ENCODE measurements at places on chromosomes 16 and 17.

DNA sequence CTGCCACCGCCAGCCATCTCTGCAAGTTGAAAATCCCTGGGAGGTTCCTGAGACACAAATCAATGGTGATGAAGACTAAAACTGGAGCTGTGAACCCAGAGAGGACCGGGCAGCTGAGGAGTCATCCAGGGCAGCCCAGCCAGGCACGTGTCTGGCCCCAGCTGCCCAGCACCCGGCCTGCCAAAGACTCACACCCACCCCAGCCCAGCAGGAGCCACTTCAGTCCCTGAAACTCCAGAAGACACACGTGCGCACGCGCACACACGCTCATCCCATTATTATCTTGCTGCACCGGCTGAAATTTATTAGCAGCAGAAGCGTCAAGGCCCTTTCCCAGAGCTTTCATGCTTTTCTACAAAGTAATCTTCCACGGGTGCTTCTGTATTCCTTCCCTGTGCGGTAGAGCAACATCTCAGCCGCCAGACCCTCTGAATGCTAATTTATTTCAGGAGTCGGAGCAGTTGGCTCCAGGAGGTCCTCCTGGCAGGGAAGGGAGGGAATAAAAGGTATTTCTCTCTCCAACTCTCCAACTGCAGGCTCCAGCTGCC is 59.8 kb upstream of the RBFOX3 start:
- DNase-seq = no peak

DNA sequence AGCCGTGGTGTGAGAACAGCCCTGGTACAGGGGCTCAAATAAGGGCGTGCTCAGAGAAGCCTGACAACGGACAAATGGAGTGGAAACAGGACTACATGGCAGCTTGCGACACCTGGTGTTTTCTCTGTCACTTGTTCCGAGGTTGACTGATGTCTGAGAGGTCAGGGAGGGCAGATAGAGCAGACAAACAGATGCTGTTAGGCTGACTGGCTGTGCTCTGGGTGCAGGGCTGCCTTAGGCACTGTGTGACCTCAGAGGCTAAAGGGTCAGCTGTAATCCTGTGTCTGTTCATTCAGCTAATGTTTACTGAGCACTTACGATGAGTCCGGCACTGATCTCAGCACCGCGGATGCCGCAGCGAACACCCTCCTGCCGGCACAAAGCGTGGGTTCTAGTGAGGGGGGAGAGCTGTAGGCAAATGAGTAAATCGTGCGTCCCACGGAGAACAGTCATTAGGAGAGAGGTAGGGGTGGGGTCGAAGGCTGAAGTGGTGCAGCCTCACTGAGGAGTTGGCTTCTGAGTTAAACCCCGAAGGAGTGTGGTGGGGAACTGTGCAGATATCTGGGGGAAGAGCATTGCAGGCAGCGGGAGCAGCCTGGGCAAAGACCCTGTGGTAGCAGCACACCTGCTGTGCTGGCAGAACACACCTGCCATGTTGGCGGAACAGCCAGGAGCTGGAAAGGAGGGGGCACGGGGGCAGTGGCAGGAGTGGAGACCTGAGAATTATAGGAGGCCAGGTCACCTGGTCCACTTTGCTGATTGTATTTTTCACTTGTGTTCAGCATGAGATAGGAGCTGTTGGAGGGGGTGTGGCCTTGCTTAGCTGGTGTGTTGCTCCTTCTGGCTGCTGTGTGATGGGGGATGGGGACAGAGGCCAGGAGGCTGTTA is 35.0 kb downstream of the GPT2 start:
- DNase-seq = no peak

- DNase-seq = no peak
Observed at GRCh38 chr16:4058386-4058785, 57.9 kb downstream of the ADCY9 start.

- no peak for DNase-seq
Observed at GRCh38 chr17:3935825-3936355, 19.6 kb upstream of the P2RX1 start.

- DNase-seq = peak; percentile 49
Observed at GRCh38 chr16:3998793-3999478, 117.3 kb downstream of the ADCY9 start.

DNA sequence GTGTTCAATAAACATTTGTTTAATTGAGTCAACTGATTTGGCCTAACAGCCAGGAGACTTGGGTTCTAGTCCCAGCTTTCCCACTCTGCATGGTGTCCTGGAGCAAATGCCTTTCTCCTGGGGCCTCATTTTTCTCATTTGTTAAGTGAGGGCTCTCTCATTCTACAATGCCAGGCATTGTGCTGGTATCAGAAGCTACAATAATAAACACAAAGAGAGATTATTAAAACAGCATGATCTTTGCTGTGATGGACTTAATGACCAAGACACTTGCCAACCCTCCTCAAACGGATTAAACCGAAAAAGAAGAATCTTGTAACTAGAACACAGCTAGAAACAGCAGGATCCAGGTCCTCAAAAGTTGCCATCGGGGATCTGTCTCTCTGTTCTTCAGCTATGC is 4.8 kb upstream of the VAMP2 start:
- DNase-seq = no peak

DNA sequence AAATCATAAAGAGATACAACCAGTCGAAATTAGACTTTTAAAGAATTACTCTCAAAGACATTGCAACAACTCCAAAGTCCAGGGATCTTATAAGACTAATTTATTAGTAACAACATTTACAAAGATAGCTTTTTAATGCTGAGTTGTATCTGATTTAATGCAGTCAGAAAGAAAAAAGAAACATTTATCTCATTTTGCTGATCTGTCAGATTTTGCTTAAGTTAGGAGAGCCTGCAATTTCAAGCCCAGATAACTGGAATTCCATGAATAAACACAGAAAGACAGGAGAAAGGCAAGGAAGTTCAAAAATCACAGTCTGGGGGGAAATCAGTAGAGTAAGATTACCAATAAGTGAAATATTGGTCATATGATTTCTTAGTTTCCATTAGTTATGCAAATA is 22.9 kb downstream of the SLFN11 start:
- DNase-seq = no peak

- no peak for DNase-seq
Observed at GRCh38 chr16:19127674-19128131, 13.9 kb downstream of the ITPRIPL2 start.

- DNase-seq = no peak
Observed at GRCh38 chr16:74296104-74296431, 546 bp upstream of the PSMD7 start.

GRCh38 chr16:16183562-16183961 is 39.7 kb downstream of the ABCC6 start:
- no peak for DNase-seq

DNA sequence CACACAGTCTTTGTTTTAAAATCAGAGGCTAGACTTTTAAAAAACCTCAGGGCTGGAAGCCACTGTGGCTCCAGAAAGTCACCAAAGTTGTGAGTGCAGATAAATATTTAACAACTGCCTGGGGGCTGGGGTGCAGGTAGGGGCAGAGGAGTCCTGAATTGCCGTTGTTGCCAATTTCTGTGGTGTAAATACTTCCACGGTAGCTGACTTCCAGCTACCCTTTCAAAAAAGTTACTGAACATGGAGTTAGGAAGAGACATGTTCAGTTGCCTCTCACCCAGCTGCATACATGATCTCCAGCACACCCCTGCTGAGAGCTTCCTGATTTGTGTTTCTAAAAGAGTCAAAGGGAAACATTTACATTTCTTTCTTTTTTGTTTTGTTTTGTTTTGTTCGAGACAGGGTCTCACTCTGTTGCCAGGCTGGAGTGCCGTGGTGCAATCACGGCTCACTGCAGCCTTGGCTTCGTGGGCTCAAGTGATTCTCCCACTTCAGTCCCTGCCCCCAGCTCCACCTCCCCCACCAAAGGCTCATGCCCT is 58.7 kb downstream of the PLXDC1 start:
- no peak for DNase-seq

- DNase-seq = peak; percentile 62
Observed at GRCh38 chr17:82257473-82257872, 16.0 kb downstream of the CSNK1D start.

DNA sequence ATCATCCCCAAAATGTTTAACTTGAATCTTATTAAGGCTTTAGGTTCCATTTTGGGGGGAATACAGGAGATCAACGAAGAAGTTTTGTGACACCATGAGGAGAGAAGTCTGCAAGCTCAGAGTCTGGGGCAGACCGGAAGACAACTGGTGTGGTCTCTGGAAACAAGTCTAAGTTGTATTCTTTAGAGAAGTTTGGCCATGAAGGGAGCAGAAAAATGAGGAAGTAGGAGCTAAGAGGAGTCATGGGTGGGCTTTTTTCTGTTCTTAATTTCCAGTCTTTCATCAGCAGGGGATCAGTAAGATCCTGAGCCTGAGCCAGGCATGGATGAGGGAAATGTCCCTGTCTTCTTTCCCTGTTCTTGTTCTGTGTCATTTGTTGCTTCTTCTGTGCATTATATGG is 35.8 kb upstream of the NF1 start:
- DNase-seq = no peak

DNA sequence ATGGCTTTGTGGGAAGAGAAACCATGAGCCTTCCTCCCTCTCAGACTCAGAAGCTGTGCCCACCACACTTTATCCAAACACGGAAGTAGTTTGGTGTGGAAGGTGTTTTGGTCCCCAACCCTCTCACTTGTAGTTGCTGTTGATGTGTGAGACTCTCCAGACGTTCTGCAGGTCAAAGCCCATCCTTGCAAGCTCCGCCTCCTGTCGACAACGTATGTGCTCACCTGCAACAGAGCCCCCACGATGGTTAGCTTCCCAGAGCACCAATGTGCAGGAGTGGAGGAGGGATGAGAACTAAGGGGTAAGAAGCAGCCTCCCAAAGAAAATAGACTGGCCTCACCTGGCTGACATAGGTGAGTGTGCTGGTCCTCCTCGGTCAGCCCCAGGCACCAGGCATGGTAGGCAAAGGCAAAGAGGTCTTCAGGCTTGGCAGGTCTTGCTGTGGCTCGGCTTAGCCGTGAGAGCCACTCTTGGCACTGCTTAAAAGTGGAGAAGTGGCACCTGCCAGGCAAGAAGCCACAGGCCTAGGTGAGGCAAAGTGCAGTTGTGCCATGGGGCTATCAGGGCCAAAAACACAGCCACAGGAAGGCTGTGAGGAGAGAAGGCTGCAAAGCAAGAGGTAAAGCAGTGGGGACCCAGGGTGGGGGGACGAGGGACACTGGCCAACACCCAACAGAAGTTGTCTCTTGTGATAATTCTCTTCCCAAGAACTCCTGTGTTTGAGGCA is 5.9 kb downstream of the MTMR4 start:
- DNase-seq = no peak

- no peak for DNase-seq
Observed at GRCh38 chr17:66702106-66702936, 132.6 kb upstream of the CACNG5 start.

- peak; percentile 86 for DNase-seq
Observed at GRCh38 chr17:4986951-4987766, at the start of gene CAMTA2. TSS of gene CAMTA2 (minus strand) at chr17:4987675. CDS start at chr17:4986222, 1,453 bp downstream.

GRCh38 chr17:68910789-68911431 is 44.3 kb downstream of the ABCA8 start:
- DNase-seq = no peak

- DNase-seq = no peak
Observed at GRCh38 chr16:8943001-8943763, 20.5 kb downstream of the USP7 start.

GRCh38 chr16:13307255-13307654 is 405.9 kb downstream of the SHISA9 start:
- DNase-seq = peak; percentile 56

DNA sequence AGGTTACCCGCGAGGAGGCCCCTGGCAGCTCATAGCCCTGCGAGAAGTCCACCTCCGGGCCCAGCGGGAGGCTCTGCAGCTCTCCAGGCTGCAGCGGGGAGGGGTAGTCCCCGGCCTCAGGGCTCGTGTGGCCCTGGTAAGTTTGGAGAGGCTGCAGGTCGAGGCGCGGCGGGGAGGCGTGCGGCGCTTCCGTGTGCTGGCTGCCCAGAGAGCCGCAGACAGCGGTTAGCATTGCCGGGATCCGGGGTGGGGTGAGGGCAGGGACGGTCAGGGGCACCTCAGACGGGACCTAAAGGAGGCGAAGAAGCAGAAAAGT is 2.8 kb downstream of the SP6 start:
- DNase-seq = no peak

DNA sequence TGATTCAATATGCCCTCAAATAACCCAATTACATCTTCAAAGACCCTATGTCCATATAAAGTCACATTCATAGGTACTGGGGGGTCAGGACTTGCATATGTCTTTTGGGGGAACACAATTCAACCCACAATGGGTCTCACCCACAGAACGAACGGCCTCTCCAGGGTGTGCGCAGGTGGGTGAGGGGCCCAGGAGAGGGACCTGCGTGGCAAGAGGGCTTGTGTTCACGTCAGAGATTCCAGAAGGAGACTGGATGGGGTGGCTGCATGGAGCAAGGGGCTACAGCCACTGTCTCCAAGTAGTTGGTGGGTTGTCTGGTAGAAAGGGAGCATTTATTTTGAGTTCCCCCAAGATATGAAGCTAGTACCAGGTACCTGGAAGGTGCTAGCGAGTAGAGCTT is 212.2 kb downstream of the SEC14L1 start:
- DNase-seq = no peak

GRCh38 chr16:90020838-90021382 is 1.7 kb upstream of the DBNDD1 start:
- no peak for DNase-seq

DNA sequence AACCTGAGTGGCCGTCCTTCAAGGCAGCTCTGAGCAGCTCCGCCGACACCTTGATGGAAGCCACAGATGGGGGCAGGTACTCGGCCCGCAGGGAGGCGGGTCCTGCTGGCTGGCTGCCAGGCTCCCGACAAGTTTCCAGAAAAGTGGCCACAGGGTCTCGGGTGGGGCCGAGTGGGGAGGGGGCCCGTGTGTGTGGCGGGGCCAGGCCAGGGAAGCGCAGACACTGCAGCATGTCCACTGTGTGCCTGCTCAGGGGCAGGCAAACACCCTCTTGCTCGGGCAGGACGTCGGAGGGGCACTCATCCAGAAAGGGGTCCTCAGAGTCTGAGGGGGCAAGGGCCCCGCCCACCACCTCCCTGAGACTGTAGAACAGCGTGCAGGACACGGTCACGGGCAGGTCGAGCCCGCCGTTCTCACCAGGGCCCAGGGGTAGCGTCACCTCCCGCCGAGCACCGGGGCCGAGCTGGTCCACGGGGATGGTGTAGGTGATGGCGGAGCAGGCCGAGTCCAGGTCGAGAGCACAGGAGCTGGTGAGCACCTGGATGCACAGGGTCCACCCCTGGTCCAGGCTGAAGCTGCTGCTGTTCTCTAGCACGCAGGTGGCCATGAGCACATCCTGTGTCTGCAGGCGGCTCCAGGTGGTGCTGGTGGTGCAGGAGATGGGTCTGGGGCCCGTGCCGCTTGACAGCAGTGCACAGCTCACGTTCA is 5.1 kb downstream of the FAAP100 start:
- DNase-seq = no peak

DNA sequence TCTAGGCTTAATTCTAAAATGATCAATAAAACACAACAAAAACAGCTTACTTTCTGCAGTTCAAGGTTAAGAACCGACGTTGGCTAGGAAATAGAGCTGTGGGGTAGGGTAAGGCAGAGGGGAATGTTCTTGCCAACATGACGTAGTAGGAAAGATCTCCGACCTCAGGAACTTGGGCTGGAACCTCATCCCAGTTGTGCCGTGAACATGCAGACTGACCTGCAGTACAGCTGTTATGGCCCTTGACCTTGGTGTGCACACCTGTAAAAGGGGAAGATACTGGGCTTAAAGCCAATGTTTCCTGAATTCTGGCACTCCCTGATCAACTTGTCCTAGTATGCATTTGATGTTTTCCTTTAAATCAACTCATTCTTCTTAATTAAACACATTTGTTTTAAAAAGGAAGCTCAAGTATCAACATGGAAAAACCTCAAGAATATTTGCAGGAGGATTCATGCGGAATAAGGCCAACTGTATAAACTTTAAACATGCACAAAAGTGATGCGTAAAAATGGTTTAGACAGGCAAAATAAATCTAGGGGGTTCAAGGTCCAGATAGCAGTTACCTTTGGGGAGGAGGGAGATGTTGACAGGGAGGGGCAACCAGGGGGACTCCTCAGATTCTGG is 14.2 kb upstream of the SLC6A2 start:
- peak; percentile 72 for DNase-seq
